AG04449 (cell line): ENCODE measurements at places on chromosomes 2 and 18.

GRCh38 chr2:148928395-148928794, 53.4 kb downstream of the KIF5C start:
- DNase-seq = no peak

- DNase-seq = no peak
Measured at GRCh38 chr18:272650-273049, 4.8 kb upstream of the THOC1 start.

DNA sequence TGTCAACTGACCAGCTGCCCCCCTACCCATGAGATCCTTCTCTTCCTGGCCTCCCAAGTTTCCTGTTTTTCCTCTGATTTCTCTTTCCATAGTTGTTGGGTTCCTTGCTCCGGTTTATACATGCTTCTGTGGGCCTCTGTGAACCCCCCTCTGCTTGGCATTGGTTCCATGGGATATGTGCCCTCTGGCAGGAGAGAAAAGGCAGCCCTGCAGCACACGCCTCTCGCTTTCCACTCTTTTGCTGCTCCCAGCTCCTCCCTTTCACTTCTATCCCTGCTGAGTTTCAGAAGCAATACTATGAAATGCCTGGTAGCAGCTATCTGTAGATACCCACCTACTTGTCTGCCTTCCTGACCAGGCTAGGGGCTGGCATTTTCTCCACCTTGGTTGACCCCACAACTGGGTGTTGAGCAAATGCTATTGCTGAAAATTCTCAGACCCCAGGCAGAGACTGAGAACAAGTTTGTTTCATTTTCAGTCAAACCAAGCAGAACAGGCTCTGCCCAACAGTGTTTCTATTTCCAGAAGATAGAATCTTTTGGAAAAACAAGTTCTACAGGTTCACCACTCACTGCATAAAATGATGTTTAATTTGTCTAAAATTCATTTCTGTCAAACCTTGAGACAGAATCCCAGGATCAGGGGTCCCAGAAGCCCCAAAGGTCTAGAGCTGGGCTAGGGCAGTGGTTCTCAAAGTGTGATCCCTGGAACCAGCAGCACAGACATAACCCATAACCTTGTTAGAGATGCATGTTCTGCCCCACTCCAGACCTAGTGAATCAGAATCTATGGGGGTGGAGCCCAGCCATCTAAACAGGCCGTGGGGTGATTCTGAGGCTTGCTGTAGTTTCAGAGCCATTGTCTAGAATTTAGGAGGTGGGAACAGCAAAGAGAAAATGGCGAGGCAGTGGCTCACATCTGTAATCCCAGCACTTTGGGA, 13.4 kb downstream of the CAPG start:
- no peak for DNase-seq

DNA sequence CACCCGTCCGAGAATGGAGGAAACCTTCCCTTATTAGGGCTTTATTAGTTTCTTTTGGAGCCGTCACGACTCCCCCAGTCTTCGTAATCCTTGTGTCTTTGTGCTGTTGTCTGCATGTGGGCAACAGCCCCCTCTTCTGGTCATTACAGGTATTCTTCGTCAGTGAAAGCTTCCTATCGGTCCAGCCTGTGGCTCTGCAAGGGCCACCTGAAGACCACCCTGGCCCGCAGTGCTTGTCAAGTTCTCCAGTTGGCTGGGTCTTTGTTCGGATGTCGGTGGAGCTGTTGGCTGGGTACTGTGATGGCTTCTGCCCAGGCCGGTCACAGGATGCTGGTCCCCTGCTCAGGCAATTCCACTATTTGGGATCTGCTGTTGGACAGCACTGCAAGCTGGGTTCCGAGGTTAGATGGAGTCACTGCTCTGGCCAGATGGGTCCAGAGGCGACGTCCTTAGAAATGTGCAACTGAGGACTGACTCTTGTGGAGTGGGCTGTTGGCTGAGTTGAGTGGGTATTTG, 19.2 kb downstream of the E2F6 start:
- no peak for DNase-seq

- no peak for DNase-seq
Measured at GRCh38 chr2:59935005-59935404, 618.4 kb downstream of the BCL11A start.

DNA sequence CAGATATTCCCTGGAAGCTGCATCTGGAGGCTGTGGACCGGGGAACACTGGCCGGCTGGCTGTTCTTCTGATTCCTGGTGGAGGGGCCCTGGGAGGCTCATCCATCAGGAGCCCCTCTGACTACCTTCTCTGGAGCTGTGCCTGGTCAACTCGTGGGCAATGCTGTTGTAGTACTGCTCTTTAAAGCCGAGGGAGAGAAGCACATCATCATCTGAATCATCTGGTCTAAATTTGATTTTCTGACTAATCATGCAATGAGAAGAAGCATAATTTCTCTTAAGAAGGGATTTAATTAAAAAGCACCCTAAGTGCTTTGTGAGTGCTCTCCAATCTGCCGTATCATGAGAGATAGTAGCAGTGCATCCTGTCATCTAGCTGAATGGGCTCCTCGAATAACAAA, 229.5 kb downstream of the FHOD3 start:
- no peak for DNase-seq

GRCh38 chr18:79764131-79764530, 33.6 kb upstream of the KCNG2 start:
- DNase-seq = no peak

DNA sequence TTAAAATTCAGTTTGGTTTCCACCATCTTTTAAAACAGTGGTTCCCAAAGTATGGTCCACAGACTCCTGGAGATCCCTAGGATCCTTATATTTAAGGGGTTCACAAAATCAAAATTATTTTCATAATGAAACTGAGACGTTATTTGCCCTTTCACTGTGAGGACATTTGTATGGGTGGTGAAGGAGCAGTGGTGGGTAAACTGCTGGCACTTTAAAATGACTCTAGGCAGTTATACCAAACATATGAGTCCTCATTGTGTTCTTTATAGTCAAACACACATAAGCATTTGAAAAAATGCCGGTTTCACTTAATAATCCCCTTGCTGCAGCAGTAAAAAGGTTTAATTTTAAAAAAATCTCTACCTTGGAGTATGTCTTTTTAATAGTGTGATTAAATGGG, 7.2 kb downstream of the SMAD4 start:
- DNase-seq = no peak

DNA sequence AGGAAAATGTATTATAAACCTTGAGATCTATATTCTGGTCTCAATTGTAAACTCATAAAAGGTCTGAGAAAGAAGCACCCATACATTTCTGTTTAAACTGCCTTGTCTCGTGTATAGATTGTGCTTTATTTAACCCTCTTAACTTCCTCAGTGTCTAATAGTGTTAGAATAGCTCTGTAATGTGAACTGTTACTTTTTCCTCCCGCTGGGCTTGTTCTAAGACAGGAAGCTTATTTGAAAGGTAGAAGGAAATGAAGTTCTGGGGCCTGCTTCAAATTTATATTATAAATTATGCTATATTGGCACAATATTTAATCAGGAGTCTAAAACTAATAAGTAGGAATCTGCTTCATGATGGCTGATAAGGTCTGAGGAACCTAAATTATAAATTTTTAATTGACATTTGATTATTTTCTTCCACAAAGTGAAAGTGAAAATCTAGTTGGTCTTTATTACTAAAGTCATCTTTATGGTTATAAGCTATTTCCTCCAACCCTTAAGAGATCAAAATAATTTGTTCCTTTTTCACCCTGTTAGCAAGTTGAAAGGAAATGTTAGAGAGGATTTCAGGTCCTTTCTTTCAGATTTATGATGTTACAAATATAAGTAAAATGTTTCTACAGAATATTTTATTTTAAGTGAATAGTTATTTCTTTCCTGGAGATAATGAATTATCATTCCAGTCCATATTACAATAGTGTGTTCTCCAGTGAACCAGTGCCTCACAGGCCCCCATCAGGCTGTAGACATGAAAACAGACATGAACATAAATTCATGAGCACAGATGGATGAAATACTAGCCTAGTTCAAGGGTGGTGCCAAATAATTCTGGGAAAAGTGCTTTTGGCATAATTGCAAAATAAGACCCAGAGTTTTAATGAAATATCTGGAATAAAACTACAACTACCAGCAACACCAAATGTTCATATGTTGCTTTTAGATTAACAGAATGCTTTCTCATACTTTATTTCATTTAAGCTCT, 7.9 kb downstream of the MFSD6 start:
- no peak for DNase-seq

GRCh38 chr2:21427606-21428005, 303.8 kb downstream of the TDRD15 start:
- no peak for DNase-seq
